Activated CD4-positive, alpha-beta T cell treated with anti-CD3 and anti-CD28 coated beads, Interleukin-2, amount 10 ng/mL, durations not matched to agents 7 days and 5 days (primary cell): ENCODE measurements at places on chromosomes 1 and 21. TPM values are rescaled to one million over a fixed set of nuclear protein-coding genes. Genes with fewer than 3 reads are reported as not detected.

OVAAL gene
- not detected for total RNA-seq

SLAMF6 gene
- total RNA-seq, result 33.7 TPM

PM20D1 gene
- total RNA-seq, result 1.0 TPM

SH3D21 gene
- 6.5 TPM for total RNA-seq

GRCh38 chr1:224579526-224579925 is 36.6 kb upstream of the CNIH3 start:
- DNase-seq, result no peak

DNA sequence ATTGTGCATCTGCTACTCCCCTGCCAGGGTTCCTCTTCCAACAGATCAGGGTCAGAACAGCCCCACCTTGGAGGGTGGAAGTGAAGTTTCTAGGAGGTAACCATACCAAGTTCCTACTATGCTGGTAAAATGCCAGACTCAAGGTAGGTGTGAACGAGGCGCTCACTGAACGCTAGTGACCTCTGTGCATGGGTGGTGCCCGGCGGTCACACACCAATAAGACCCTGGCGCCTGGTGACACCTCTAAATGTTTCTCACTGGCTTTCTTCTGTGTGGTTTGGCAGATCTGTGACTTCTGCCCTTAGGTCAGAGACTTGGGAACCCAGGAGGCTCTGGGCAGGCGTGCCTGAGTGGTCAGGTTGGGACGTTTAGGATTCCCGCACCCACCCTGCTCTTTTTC is 55.9 kb downstream of the TMCO4 start:
- DNase-seq, result no peak

DNA sequence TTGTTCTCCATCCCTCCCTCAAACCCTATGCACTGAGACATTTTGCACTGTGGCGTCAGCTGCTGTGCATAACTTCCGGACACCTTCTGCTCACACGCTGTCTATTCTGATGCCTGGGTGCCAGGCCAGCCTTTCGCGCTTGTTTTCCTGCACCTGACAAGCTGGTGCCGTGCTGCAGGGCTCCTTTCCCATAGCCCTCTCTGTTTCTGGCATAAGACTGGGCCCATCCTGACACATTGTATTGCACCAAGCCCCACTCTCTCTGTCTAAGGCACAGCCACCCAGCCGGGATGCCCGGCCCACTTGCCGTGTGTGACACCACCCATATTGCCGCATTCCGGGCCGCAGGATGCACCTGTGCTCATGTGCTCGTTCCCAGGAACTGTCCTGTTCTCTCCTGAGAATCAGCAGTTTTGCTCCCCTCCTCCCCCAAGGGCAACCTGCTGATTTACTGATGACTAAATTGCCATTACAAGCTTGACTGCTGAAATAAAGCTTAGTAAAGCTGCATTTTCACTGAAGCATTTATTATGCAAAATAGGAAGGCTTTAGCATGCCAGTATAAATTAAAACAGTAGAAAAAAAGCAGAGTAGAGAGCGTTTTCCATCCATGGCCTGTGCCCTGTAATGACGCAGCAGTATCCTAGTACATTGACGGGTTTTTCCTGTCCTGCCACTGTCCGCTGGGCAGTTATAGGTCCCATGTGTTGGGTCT is 88.0 kb downstream of the CD247 start:
- no peak for DNase-seq

- no peak for DNase-seq
Observed at GRCh38 chr21:35679076-35679475, 381.2 kb downstream of the SETD4 start.

DNA sequence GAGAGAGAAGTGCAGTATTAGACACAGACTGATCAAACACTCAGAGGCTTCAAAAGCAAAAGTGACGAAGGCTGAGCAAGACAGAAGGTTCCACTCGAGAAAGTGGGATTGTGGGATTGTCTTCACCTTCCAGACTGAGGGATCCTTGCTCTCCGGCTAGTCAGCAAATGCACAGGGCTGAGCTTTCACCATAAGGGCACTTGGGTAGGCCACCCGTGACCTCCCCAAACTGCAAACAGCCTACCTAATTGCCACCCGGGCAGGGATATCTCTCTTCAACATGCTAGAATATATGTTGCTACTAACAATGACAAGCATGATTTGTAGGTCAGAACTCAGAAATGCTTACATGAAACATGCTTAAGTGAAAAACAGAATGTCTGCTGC is 35.3 kb upstream of the RIPK4 start:
- DNase-seq, result no peak
